ENCODE measurements at places on chromosomes 6 and 20.

DNA sequence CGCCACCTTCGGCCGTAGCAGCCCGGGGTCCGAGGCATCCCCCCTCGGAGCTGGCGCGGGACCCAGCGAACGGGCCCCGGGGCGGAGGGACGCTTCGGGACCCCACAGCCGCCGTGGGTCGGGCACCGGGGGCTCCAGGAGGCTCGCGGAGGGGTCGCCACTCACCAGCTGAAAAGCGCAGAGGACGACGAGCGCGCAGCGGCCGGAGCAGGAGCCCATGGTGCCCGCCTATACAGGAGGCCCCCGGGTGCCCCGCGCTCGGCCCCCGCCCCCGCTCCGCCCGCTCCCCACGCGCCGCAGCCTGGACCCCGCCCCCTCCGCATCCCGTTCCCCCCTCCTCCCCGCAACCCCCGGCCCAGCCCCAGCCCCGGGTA is at the start of gene NKAIN4:
Gene NKAIN4 (minus strand): TSS at position 232 of the 374 bp plus-strand sequence. CDS start 13 bp downstream, at position 219.
- no peak for DNase-seq

GRCh38 chr20:49699200-49699992 is 14.3 kb downstream of the B4GALT5 start:
- peak; percentile 75 for DNase-seq

DNA sequence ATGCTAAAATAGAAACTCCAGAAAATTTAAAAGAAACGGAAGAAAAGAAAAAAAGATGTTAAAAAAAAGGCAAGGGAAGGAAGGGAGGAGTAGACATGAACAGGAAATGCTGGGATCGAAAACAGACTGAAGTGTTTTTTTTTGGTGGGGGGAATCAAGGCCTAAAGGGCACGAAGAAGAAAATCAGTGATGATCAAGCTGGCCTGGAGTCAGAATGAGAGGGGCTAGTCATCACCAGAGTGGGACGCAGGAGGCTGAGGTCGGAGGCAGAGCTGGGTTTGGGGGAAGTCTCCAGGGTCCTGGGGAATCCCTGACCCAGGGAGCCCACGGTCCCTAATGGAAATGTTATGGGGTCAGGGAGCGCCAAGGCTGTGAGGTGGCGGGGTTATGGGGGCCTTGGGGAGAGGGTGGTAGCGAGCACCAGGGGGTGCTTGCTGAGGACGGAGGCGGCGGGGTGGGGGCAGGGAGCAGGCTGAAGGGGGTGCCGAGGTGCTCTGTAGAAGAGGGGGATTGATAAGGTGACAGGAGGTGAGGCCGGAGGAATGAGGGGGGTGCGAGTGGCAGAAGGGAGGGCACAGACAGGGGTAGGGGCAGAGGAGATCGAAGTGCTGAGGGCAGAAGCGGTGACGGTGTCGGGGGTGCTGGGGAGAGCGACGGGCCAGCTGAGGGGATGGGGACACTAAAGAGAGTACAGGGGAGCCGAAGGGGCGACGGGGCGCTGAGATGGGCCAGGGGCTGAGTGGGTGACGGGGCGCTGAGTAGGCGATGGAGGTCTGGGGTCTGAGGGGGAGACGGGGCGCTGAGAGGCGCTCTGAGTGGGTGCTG is 684 bp downstream of the ZNFX1 start:
- no peak for DNase-seq

- DNase-seq, result no peak
These were observed 570.1 kb downstream of the DHX35 start for GRCh38 chr20:39532205-39532604.

DNA sequence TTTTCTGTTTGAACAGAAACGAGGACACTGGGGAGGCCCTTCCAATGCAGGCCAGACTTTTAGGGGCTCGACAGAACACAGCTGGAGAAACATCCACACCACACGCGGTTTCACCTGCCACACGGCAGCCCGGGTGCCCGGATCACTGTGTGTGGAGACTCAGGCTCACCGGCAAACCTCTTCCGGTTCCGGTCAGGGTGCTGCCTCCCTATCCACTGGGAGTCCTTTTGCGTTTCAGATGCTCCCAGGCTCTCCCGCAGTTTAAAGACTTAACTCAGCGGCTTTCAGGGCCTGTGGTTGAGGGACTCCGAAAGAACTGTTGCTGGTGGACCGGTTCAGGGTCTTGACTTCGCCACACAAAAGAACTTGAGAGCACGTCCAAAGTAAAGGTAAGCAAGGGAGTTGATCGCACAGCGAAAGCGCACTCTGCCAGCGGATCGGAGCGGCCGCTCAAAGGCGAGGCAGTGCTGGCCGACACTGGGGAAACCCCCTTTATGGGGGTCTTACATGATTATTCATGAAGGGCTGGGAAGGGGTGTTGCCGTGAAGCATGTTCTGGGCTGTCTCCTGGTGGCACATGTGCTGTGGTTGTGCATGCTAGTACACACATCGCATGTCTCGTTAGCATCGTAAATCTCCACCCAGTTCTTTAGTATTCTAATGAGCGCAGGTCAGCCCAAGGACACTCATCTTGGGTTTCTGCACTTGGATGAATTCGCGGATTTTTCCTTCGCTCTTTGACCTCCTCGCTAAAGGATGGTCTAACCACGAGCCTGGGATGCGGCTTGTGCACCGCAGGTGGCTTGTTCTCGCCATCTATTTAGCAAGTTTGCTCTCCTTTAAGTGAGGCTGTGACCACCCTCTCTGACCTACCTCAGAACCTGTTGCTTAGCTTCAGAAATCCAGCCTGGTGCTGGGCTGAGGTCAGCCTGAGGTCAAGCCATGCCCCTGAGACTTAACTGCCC is 180.3 kb downstream of the CDH26 start:
- no peak for DNase-seq
